ENCODE measurements at places on chromosomes 11 and 22. TPM values are rescaled to one million over a fixed set of nuclear protein-coding genes. Genes with fewer than 3 reads are reported as not detected.

GRCh38 chr11:7840578-7840977 is 43.8 kb upstream of the OR5P2 start:
- no peaks in the 10 kb centered on the region for H3K36me3 ChIP-seq
- H3K4me3 ChIP-seq = no peak overlapping the region
- H3K27ac ChIP-seq = no peak overlapping the region
- no peaks in the 10 kb centered on the region for H3K27me3 ChIP-seq

Gene CCDC87
- total RNA-seq = 0.15 TPM

GRCh38 chr22:46536537-46537224 is 739 bp downstream of the CELSR1 start:
- no peaks in the 10 kb centered on the region for H3K36me3 ChIP-seq
- H3K4me1 ChIP-seq = peaks cover 14% of the 10 kb centered on the region
- no peaks in the 10 kb centered on the region for H3K27me3 ChIP-seq
- DNase-seq = no peak
- peak overlapping the region; percentile 67 for H3K4me3 ChIP-seq

Gene SLC5A12
- not detected for total RNA-seq

DNA sequence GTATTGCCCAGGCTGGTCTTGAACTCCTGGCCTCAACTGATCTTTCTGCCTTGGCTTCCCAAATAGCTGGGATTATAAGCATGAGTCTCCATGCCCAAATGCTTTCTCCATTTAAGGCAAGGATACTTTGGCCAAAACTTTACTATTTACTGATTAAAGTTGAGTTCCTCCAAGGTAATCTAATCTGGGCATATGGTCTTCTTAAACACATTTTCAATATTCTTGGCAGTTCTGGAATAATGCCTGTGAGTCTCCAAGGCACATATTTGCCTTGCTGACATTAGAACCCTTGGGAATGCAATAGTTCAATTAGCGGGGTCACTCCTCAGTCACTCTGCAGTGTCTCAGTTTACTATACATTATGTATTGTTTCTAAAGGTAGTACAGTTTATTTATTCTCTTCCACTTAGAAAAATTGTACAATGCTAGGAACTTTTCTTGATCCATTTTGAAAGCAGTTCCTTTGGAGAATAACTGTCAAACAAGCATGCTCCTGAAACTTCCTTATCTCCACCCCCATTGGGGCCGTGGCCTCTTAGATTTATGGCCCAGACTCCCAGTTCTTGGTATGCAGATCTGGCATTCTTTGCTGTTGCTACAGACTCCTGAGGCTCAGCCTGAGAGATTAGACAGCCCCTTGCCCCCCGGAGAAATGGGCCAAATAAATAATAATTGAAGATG is 13.1 kb upstream of the RAB38 start:
- H3K4me3 ChIP-seq = no peak overlapping the region
- no peak overlapping the region for H3K27ac ChIP-seq
- no peaks in the 10 kb centered on the region for H3K27me3 ChIP-seq
- no peak for DNase-seq
- H3K4me1 ChIP-seq = no peaks in the 10 kb centered on the region
- H3K36me3 ChIP-seq = no peaks in the 10 kb centered on the region

GRCh38 chr11:34549271-34549670 is 35.7 kb upstream of the ELF5 start:
- H3K36me3 ChIP-seq = no peaks in the 10 kb centered on the region
- H3K27ac ChIP-seq = no peak overlapping the region
- no peak for DNase-seq
- no peak overlapping the region for H3K4me3 ChIP-seq
- H3K27me3 ChIP-seq = no peaks in the 10 kb centered on the region

Gene APOBEC3A
- not detected for total RNA-seq

Gene HOATZ
- total RNA-seq = not detected

DNA sequence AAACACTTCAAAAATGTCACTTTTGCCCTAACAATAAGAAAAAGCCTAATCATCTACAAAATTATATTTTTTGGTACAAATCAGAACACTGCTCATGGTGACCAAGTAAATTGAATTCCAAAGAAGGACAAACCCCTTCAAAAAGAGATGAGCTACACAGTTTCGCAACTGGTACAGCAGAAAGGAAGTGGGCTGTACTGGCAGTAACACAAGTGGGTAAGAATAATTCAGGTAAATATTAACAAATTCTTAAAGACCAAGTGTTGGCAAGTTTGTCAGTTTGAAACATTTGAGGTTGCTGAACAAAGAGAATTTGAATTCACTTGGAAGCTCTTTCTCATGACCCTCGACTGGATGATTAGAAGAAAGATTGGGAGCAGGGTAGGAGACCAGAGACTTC is 35.5 kb downstream of the MSANTD4 start:
- H3K4me3 ChIP-seq = no peak overlapping the region
- DNase-seq = no peak
- no peaks in the 10 kb centered on the region for H3K27me3 ChIP-seq
- H3K36me3 ChIP-seq = no peaks in the 10 kb centered on the region
- no peak overlapping the region for H3K27ac ChIP-seq
- no peaks in the 10 kb centered on the region for H3K4me1 ChIP-seq

Gene UBQLN3
- total RNA-seq = 0.32 TPM

DNA sequence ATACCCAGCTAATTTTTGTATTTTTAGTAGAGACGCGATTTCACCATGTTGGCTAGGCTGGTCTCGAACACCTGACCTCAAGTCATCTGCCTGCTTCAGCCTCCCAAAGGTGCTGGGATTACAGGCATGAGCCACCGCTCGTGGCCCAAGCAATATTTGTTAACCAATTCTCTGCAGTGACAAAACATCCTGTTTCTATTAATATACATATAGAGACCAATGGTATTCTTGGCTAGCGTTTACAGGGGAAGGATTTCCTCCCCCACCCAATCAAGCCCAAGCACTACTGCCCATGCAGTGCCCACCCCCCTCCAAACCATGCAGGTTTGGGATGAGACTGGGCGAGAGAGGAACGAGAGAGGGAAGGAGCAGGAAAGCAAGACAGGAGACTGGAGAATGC is 53.1 kb downstream of the APOL3 start:
- H3K36me3 ChIP-seq = no peaks in the 10 kb centered on the region
- no peak for DNase-seq
- no peaks in the 10 kb centered on the region for H3K27me3 ChIP-seq
- no peak overlapping the region for H3K27ac ChIP-seq
- no peak overlapping the region for H3K4me3 ChIP-seq

- no peaks in the 10 kb centered on the region for H3K4me1 ChIP-seq
- peak overlapping the region; percentile 40 for H3K27ac ChIP-seq
- H3K4me3 ChIP-seq = no peak overlapping the region
Measured at GRCh38 chr11:76587820-76588454, 82.6 kb downstream of the LRRC32 start.

- DNase-seq = no peak
- H3K36me3 ChIP-seq = no peaks in the 10 kb centered on the region
- no peak overlapping the region for H3K27ac ChIP-seq
- H3K4me3 ChIP-seq = no peak overlapping the region
- H3K27me3 ChIP-seq = no peaks in the 10 kb centered on the region
- H3K4me1 ChIP-seq = no peaks in the 10 kb centered on the region
Measured at GRCh38 chr11:127018683-127019279, 18.2 kb upstream of the KIRREL3 start.

GRCh38 chr11:130945896-130946295 is 29.6 kb upstream of the SNX19 start:
- H3K27me3 ChIP-seq = no peaks in the 10 kb centered on the region
- peak overlapping the region; percentile 31 for H3K27ac ChIP-seq
- DNase-seq = peak; percentile 58
- H3K36me3 ChIP-seq = no peaks in the 10 kb centered on the region
- no peak overlapping the region for H3K4me3 ChIP-seq

GRCh38 chr22:20864186-20864908 is 5.5 kb downstream of the SNAP29 start:
- no peak overlapping the region for H3K4me3 ChIP-seq
- DNase-seq = no peak
- H3K4me1 ChIP-seq = peaks cover 5% of the 10 kb centered on the region
- H3K36me3 ChIP-seq = no peaks in the 10 kb centered on the region

GRCh38 chr11:11389238-11389637 is 36.2 kb upstream of the CSNK2A3 start:
- no peak overlapping the region for H3K27ac ChIP-seq
- no peaks in the 10 kb centered on the region for H3K4me1 ChIP-seq
- no peak for DNase-seq
- no peaks in the 10 kb centered on the region for H3K36me3 ChIP-seq
- H3K4me3 ChIP-seq = no peak overlapping the region

Gene VSIG10L2
- total RNA-seq = 4.1 TPM

DNA sequence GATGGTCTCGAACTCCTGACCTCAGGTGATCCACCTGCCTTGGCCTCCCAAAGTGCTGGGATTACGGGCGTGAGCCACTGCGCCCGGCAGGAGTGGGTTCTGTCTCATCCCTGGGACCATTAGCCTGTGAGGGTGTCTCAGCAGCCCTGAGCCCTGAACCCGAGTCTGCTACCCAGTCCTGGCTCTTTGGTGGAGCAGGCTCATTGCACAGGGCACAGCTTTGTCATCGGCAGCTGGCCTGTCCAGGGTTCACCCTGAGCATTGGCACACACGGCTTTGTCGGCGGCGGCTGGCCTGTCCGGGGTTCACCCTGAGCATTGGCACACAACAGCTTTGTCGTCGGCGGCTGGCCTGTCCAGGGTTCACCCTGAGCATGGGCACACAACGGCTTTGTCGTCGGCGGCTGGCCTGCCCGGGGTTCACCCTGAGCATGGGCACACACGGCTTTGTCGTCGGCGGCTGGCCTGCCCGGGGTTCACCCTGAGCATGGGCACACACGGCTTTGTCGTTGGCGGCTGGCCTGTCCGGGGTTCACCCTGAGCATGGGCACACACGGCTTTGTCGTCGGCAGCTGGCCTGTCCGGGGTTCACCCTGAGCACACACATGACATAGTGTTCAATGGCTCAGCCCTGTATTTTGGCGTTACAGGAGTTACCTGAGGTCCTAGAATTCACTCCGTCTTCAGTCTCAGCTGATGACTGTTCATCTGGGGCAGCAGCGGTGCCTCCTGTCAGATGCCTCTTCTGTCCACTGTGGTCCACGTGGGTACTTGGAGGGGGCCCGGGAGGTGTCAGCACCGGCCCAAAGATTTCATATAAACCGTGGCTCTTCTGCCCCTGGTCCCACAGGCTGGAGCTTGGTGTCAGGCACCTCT is 1082.5 kb downstream of the BRD1 start:
- no peaks in the 10 kb centered on the region for H3K27me3 ChIP-seq
- peak; percentile 12 for DNase-seq
- no peaks in the 10 kb centered on the region for H3K36me3 ChIP-seq
- H3K27ac ChIP-seq = no peak overlapping the region
- H3K4me3 ChIP-seq = no peak overlapping the region

Gene GPR83
- total RNA-seq = 3.3 TPM

DNA sequence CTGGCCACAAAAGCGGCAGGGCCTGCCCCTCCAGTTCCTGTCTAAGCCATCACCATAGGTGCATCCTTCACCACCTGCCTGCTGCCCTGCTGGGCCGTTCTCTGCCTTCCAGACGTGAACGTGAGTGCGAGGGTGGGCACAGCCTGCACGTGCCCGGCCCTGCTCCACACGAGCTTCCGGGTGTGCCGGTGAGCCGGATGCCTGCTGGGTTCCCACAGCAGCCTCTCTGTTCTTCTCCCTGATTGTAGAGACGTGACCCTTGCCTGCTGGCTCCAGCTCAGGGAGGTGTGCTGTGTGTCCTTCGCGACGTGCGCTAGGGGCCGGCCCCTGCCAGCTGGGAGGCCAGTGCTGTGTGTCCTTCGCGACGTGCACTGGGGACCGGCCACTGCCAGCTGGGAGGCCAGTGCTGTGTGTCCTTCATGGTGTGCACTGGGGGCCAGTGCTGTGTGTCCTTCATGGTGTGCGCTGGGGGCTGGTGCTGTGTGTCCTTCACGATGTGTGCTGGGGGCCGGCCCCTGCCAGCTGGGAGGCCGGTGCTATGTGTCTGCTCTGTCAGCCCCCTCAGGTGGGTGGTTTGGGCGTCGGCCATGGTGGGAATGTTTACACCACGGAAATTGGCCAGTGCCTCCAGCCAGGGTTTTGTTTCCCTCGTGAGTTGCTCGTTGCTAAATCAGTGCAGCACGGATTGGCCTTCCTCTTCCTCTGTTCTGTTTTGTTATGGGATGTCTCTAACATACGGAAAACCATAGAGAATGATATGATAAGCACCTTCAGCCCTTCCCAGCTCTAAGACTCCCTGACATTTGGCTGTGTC is 35.4 kb upstream of the BRSK2 start:
- no peak overlapping the region for H3K4me3 ChIP-seq
- no peak overlapping the region for H3K27ac ChIP-seq
- H3K27me3 ChIP-seq = no peaks in the 10 kb centered on the region
- no peaks in the 10 kb centered on the region for H3K4me1 ChIP-seq
- no peaks in the 10 kb centered on the region for H3K36me3 ChIP-seq

DNA sequence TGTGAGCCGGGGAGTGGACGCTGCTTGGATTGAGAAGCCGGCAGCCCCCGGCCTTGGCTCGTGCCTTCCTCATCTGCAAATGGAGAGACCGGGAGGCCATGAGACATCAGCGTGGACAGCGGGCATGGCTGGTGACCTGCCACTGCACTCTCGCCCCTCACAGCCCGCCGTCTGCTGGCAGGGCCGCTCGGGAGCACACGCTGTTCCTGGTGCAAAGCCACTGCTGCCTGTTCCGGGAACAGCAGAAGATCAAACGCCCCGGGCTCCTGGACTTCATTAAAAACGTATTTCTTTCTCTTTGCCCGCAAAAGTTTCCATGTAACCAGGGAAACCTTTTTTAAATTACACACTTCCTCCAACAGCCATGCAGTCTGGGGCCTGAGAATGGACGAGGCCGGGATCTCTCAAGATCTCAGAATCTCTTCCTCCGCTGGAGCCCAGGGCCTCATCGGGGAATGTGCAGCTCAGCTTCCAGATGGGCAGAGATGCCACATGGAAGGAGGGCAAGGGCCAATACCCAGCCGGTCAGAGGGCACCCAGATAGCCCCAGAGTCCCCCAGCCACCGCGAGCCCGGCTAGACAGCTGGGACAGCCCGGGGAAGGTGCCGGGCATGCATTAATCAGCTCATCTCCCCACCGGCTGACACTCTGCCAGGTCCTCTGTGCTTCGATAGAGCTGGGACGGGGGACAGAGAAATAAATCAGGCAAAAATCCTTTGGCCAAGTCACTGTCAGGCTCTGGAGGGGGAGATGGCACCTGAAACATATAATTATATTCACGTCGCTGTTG is 62.8 kb upstream of the PRR5 start:
- H3K27ac ChIP-seq = peak overlapping the region; percentile 92
- peaks cover 10% of the 10 kb centered on the region for H3K4me1 ChIP-seq
- no peaks in the 10 kb centered on the region for H3K36me3 ChIP-seq
- H3K4me3 ChIP-seq = no peak overlapping the region
- DNase-seq = peak; percentile 28
- no peaks in the 10 kb centered on the region for H3K27me3 ChIP-seq

DNA sequence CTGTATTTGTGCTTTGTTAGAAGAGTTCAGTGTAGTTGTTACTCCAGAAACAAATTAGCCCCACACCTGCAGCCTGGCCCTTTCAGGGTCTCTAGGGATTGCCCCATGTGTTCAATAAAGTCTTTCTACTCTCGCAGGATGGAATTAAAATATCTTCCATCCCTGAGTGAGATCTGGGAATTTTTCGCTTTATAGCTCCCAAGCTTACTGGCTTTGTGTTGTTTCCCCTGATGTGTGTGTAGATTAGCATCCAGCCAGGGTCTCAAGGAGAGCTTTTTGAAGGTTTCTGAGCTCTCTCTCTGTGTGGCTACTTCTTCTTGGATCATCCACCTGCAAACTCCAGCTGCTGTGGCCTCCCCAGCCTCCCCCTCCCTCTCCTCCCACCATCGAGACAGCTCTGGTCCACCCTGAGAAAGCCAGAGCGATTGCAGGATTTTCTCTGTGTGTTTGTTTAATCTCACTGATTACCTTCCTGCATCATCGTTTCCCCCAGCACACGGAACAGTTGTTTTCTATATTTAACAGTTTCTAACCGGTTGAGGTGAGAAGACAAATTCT is 553.5 kb downstream of the TBC1D22A start:
- H3K27me3 ChIP-seq = no peaks in the 10 kb centered on the region
- no peaks in the 10 kb centered on the region for H3K36me3 ChIP-seq
- no peak overlapping the region for H3K4me3 ChIP-seq
- DNase-seq = no peak
- no peak overlapping the region for H3K27ac ChIP-seq

Measured in breast epithelium (tissue), 4 donors.